Tibial nerve (tissue), 4 donors: ENCODE measurements at places on chromosomes 6 and 20.

- DNase-seq = no peak
Measured at GRCh38 chr6:30152910-30153610, 8.0 kb downstream of the TRIM10 start.

GRCh38 chr20:1827974-1828785 is 67.0 kb upstream of the SIRPA start:
- peak; percentile 40 for DNase-seq

DNA sequence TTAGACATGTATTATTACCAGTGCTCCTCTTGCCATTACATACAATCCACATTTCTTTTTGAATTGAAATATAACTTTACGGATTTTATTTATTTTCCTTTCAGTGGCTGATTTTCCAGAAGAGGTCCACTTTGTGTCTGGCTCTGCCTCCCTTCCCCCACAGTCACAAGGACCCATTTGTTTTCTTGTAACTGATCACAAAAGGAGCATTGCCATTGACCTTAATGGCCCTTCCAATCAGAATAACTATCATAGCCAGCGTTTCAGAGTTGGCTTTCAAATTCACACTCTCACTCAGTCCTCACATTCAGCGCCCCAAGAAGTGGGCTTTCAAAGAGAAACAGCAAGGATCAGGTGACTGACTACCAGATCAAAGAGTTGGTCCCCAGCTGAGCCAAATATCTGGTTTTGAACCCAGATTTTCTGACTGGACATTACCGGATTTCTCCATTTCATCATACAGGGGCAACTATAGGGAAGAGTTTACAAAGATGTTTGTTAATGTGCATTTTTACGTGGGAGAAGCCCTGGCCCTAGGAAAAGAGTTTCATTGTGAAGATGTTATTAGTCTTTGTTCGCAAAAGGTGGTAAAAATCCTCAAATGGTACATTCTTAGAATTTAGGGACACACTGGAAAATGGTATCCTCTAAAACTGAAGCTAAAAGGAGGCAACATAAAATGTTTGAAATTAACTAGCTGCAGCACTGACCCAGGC is 2.0 kb upstream of the SLC22A23 start:
- DNase-seq = no peak

GRCh38 chr6:15386110-15386755 is 140.4 kb downstream of the JARID2 start:
- no peak for DNase-seq

GRCh38 chr20:24489631-24490260 is 20.3 kb downstream of the SYNDIG1 start:
- DNase-seq = no peak

DNA sequence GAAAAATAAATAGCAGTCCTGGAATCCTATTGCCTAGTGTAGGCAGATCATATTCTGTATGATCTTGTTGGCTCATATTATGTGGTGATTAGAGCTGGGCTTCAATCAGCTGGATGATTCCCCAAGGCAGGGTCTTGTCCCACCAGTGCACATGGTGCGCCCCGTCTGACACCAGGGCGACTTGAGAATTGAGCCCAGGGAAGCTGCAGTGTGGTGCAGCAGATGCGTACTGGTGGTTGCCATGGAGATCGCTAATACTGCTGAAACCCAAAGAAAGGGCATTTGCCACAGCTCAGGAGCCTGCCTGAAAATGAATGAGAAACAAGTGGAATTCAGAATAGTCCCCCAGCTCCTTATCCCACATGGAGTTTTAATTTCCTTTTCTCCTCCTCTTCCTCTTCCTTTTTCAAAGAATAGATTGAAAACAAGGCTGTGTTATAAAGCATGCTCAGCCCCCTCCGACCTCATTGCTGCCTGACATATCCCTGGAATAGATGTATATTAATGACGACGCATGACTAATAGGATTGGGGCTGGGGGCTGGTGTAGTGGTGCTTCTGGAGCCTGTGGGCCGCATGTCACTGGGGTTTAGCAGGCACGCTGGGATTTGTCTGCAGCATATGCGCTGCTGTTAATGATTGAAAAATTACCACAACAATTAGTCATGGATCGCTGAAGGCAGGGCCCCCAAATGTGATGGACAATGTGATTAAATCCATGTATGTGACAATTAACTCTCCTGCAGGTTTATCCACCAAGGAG is 210.5 kb downstream of the FARS2 start:
- no peak for DNase-seq

- DNase-seq = no peak
Measured at GRCh38 chr6:4928426-4928825, 75.4 kb downstream of the RPP40 start.

GRCh38 chr20:53718142-53719021 is 124.7 kb upstream of the ZNF217 start:
- DNase-seq = no peak

GRCh38 chr6:118656847-118657451 is 5.6 kb upstream of the CEP85L start:
- no peak for DNase-seq

GRCh38 chr6:168189200-168190013 is 110.4 kb upstream of the FRMD1 start:
- no peak for DNase-seq

DNA sequence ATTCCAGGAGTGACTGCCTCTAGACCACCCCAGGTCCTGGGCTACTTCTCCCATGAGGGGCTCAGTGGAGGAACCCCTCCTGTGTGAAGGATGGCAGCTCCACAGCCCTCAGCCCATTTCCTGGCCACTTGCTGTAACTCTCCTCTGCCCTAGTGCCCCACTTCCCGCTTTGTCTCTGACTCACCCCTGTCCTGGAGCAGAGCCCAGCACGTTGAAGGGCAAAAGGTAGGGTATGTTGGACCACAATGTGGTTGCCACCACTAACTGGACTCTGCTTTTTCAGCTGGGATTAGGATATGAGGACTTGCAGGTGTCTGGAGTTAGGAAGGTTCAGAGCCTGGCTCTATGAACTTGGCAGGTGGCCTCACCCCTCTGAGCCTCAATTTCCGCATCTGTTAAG is 2.4 kb downstream of the MYBL2 start:
- DNase-seq = no peak

DNA sequence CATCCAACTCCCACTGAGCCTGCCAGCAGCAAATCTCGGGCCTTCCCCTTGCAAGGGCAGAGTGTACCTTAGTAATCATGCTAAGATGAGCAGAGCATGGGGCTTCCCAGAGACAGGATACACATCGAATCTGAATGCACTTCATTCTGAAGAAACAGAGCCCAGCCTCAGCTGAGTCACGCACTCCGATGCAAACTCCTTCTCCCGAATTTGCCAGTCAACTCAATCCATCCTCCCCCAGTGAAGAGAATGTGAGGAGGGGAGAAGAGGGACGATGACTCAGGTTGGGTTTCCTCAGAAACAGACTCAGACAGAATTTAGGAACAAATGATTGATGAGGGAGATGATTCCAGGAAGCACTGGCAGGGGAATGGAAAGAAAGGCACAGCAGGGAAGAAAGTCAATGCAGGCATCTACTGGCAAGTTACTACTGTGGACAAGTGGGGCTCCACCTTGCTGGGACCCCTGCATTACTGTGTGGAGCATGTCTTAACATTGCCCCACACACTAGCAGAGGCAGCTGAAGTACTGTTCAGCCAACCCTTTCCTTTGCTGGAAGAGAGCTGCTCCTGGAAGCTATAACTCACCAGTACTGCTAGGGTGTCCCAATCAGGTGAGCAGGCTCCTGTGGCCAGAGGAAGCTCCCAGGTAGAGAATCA is 251.6 kb downstream of the ADGB start:
- DNase-seq = no peak

DNA sequence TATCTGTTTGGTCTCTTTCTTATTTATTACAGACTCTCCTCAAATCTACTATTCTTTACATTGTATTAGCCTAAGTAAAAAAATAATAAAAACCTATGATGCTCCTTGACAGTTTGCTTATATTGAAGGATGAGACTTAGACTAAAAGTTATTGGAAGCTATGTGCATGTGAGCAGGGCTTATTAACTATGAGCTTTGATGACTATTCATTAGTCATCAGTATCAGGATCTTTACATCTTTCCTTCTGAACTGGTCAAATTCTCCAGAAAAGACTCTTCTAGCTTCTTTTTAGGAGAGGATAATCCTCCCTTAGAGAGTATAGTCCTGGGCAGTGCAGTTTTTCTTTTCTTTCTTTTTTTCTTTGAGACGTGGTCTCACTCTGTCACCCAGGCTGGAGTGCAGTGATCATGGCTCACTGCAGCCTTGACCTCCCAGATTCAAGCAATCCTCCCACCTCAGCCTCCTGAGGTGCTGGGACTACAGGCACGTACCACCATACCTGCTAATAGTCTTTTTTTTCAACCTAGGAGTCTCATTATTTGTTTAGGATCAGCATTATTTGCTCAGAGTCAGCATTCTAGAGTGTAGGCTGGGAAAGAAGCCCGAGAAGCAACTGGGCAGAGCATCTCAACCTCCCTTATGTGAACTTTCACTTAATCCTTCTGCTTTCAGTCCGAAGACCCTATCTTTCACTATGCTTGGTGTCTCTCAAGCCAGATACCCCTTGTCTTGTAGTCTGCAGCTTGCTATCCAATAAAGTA is 37.1 kb upstream of the YWHAB start:
- DNase-seq = no peak

- DNase-seq = no peak
Measured at GRCh38 chr20:46797206-46797605, 87.8 kb downstream of the SLC2A10 start.

DNA sequence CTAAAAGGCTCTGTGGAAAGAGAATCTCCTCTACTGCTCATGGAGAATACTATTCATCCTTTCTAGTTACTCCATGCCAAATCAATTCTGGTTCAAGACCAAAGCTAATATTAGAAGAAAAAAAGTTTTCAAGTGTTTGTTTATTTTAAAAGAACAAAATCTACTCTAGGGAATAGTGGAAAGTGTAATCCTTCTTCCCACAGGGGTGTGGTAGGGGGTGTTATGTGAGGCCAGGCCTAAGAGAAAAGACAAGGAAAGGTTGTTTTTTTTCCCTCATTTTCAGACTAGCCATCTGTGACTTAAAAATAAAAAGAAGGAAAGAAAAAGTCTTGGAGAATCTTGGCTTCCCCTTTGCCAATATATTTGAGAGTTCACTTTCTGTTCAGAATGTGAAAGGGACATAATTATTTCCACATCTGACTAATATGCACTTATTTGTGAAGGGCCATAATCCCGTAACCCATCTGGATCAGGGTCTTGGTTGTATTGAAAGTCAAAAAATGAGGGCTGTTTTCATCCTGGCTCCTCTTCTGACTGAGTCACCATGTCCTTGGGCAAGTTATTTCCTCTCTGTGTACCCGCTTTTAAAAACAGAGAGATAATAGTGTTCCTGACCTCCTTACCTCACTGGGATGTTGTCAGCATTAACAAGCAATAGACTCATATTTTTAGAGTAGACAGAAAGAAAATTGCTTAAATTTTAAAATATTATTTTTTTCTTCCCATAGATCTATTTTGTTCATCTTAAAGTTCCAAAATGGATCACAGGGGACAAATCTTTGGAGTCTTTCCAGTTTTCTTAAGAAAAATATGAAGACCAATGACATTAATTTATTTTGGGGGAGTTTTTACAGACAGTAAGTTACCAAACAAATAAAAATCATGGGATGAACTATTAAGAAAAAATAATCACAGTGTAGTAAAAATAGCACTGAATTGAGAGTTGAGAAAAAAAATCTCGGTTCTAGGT is 233.7 kb downstream of the IBTK start:
- DNase-seq = peak; percentile 63

DNA sequence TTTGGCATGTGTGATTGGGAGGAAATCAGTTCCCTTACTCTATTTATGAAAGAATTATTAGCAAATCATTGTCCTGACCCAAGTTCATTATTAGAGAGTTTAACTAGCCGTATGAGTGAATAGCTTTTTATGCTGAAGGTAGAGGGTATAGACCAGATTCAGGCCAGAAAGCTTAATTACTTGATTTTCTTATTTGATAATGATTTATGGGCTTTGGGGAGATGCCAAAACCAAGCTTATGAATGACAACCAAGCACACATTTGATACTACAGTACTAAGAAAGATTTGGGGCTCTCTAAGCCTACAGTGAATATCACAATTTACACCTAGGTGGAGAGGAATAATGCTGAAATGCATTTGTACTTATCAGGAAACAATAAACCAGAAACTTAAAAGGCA is 193.2 kb downstream of the ARHGAP18 start:
- DNase-seq = no peak

- DNase-seq = no peak
Measured at GRCh38 chr6:155264693-155265320, 994 bp downstream of the CLDN20 start.

- DNase-seq = peak; percentile 53
Measured at GRCh38 chr6:163415620-163416556, 1.4 kb downstream of the QKI start.

DNA sequence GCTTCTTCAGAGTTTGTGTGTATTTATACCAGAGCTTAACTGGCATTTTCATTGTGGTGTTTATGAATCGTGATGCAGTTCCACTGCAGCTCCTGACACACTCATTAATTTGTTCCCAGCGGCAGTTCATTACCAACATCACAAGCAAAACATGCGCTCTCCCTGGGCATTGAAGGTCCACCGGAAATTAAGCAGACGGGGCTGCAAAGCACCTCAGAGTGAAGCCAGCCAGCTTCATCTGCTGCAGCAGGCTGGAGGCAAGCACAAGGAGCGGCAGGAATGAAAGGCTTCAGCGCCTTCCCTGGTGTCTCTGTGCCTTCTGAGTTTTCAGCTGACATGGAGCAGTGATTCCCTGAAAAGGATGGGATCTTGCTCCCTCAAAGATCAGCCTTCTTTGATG is 246.0 kb upstream of the SPTLC3 start:
- DNase-seq = no peak

DNA sequence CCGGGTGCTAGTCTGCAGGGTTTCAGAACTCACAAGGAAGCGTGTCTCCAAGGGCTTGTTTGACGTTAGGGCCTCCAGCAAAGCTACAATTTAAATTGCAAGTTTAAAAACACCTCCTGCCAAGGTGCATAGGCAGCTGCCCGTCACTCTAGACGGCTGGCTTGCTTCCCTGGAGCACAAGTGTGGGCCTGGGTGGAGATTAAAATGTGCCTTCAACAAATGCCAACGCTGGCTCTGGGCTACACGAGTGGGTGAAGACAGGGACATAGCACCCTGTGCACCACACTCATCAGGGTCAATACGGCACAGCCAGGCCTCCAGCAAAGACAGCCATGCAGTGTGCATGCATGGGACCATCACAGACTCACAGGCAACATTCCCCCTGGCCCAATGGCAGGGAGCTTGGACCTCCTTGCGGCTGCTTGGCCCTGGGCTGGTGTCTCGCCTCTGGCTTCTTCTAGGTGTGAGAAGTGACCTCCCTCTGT is 48.4 kb upstream of the FRMD1 start:
- DNase-seq = peak; percentile 3

GRCh38 chr6:70666706-70667105 is 977 bp upstream of the SMAP1 start:
- no peak for DNase-seq

- no peak for DNase-seq
Measured at GRCh38 chr6:101741474-101742171, 348.1 kb downstream of the GRIK2 start.

- DNase-seq = no peak
Measured at GRCh38 chr6:56222499-56222898, 24.9 kb downstream of the COL21A1 start.

- no peak for DNase-seq
Measured at GRCh38 chr20:46293084-46293483, 15.2 kb downstream of the CDH22 start.
